DMS79 (cell line): ENCODE measurements at places on chromosomes 7 and 10.

GRCh38 chr10:113020838-113021237 lies 70.8 kb downstream of the TCF7L2 start:
- peak; percentile 60 for DNase-seq

DNA sequence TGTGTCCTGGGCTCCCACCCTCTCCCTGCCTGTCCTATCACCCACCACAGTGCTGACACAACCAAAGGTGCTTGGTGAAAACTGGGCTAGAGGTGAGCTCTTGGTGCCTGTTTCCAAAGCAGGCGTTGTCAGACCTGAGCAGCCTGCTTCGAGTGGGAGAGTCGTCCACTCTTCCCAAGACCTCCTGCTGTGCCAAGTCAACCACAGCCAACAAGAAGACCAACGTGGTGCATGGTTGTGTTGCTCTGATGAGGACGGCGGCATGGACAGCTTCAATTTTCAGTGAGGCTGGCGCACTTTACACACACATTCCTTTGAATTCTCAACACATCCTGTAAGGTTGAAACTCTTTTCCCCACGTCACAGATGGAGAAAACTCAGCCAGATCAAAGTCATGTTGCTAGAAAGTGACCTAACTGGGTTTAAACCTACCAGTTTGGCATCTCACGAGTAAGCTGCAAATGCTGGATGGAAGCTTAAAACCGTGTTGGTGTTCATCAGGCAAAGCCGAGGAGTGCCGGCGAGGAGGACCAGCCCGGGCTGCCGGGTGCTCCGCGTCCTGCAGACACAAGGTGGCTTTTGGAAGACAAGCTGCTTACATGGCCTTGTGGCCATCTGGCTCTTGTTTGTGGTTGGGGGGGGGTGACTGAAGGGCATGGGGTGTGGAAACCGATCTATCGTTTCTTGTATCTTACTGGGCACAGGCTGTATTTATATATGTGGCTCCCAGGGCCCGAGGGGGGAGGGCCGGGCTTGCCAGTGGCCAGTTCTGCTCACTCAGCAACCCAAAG lies 39.3 kb downstream of the INSIG1 start:
- DNase-seq, result no peak

- DNase-seq, result peak; percentile 73
Observed at GRCh38 chr7:33888166-33888565, 17.2 kb upstream of the BMPER start.

DNA sequence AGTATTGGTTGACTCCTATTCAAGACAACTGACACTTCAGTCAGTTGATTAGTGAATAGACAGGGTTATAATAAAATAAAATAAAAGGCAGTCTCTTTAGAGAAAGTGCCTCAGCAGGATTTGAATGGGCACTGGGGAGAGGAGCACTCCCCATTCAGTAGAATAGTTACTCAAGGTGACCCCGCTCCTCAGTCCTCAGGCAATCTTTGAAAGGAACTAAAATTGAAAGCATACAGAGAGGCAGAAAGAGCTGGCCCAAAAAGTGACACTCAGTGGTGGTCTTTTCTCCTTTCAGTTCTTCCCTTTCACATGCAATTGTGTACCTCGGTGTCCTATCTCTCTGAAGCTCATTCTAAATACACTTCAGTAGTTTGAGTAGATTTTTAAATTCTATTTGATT lies 47.4 kb upstream of the MACC1 start:
- no peak for DNase-seq

DNA sequence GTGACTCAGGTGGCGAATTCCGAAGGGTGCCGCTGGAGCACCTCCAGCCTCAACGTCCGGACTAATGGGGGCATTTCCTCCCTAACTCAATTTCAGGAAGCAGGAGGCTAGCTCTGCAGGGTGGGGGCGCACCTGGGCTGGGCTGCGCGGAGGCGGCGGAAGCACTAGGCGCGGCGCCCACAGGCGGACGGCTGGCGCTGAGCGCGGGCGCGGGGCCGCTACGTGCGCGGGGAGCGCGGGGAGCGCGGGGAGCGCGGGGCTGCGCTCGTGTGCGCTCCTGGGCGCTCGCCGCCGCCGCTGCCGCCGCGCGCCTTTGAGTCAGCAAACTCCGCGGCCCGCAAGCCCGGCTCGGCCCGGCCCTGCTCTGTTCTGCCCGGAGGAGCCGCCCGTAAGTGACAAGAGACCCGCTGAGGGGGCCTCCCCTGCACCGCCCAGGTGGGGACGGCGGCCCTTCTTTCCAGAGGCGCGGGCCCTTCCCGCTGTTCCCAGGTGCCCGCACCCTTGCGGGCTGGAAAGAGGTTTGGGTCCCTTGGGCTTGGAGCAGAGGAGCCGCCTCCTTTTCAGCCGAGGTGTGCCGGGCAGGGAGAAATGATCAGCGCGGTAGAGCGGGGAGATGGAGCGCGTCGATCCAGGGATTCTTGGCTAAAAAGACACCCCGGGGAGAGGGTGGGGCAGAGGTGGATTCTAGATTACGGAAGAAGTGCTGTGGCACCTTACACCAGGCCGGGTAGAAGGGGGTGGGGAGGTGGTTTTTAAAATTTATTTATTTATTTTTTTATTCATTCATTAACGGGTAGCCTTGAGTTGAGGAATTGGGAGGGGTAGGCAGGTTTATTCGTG lies at the start of gene SNX10:
SNX10 (plus strand) TSS at position 164 of the 840 bp plus-strand sequence. CDS start 54,581 bp downstream, outside the sequence.
- peak; percentile 46 for DNase-seq

DNA sequence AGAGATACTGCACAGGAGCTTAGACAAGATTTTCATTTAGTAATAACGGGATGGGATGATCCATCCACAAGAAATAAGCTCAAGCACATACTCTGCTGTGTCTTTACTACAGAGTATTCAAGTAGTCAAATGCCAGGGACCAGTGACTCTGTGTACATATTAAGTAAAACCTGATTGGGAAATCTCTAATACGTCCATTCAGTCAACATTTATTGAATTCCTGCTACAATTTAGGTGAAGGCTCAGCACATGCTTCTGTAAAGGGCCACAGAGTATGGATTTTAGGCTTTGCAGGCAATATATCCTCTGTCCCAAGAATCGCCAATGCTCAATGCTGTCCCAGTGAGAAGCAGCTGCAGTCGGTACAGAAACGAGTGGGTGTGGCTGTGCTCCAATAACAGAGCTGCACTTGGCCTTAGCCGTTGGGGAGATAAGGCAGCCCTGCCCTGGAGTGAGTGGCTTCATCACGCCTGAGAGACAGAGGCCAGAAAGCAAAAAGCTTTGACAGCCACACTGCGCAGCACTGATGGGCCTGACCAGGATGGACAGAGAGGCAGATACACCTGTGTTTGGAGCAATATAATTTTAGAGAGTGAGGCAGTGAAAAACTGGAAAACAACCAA lies 186.8 kb downstream of the PARD3 start:
- DNase-seq, result no peak
